ENCODE measurements at places on chromosomes 16 and 17.

DNA sequence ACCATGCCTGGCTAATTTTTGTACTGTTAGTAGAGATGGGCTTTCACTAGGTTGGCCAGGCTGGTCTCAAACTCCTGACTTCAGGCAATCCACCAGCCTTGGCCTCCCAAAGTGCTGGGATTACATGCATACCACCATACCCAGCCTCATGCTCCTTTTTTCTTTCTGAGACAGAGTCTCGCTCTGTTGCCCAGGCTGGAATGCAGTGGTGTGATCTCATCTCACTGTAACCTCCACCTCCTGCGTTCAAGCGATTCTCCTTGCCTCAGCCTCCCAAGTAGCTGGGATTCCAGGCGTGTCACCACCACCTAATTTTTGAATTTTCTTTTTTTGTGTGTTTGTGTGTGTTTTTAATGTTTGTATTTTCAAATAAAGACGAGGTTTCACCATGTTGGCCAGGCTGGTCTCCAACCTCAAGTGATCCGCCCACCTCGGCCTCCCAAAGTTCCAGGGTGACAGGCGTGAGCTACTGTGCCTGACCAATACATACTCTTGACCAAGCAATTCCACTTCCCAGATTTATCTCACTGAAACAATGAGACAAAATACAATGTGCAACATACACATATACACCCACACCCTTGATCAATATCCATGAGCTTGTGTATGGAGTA lies 5.0 kb downstream of the GRB2 start:
- no peak for DNase-seq

- peak; percentile 45 for DNase-seq
Measured at GRCh38 chr17:48456589-48456988, 26.6 kb upstream of the SKAP1 start.

DNA sequence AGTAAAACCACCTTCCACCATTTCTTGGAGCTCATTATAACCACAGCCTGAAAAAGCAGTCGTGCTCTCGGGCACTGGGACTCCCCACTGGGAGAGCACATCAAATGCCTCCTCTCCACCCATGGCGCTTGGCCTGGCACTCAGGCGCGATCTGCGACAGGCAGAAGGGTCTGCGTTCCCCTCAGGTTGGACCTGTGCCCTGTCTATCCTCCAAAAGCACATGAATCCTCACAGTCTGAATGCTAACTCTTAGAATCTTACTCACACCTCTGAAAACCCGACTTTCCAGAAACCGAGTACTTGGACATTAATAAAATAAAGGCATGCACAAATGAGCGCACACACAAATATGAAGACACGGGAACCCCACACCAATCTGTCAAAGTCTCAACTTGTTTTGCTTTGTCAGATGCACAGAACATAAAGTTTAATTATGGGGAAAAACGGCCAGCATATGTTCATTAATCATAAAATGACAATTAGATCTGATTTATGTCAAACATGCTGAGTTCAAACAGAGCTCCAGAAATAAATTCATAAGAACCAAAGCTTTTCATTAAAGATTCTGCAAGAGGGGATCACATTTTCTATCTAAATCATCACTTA lies 20.5 kb upstream of the FAAP100 start:
- DNase-seq: no peak

DNA sequence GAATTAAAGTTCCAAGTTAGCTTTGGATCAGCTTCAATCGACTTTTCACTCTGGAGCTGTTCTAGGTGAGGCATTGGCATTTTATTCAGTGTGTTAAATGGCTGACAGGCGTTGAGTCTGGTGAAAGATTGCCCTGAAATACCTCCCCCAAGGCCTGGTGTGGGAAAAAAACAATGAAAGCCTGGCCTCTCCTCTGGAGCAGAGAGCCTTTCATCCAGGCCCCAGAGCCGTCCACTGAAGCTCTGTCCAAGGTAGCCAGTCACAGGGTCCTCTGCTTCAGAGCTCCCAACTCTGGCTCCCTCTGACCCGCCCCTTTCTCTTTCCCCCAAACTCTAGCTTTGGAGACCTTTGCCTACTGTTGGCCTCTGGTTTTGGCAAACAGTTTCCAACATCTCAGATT lies 123.6 kb upstream of the CRHR1 start:
- DNase-seq: peak; percentile 79

DNA sequence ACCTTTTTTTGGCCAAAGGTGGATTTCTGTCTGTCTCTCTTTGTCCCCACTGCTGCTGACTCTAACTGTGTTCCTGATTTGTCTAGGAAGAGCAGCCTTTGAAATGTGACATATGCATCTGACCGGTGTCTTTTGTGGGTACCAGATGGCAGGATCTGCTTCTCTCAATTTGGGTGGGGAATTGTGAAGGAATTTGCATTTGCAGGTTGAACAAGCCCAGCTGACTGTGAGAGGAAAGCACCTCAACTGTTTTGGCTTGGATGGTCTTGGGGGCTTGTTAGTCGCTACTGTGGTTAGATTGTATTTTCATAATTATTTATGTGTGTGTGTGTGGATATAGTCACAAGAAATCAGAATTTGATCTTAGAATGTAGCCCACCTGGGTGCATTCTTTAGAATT lies 37.7 kb upstream of the LCMT1 start:
- DNase-seq: no peak

DNA sequence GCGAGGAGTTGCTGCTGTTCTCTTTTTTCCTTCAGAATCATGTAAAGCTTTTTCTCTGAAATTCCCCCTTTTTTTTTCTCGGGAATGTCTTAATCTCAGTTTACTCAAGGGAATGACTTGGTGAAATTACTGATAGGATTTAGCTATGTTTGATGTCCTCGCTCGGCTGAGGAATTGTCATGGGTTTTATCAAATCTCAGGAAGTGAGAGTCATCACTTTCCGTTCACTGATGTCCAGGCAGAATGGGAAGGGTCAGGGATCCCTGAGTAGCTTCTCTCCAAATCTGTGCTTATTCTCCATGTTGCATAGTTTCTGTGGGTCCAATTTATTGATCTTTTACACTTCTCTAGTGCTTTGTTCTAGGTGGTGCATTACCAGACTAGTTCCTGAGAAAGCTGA lies 6.3 kb downstream of the IGSF6 start:
- DNase-seq: no peak

GRCh38 chr16:28218109-28218508 lies 6.3 kb upstream of the XPO6 start:
- DNase-seq: peak; percentile 66

GRCh38 chr17:29140051-29140621 lies 40.1 kb downstream of the MYO18A start:
- DNase-seq: peak; percentile 59

DNA sequence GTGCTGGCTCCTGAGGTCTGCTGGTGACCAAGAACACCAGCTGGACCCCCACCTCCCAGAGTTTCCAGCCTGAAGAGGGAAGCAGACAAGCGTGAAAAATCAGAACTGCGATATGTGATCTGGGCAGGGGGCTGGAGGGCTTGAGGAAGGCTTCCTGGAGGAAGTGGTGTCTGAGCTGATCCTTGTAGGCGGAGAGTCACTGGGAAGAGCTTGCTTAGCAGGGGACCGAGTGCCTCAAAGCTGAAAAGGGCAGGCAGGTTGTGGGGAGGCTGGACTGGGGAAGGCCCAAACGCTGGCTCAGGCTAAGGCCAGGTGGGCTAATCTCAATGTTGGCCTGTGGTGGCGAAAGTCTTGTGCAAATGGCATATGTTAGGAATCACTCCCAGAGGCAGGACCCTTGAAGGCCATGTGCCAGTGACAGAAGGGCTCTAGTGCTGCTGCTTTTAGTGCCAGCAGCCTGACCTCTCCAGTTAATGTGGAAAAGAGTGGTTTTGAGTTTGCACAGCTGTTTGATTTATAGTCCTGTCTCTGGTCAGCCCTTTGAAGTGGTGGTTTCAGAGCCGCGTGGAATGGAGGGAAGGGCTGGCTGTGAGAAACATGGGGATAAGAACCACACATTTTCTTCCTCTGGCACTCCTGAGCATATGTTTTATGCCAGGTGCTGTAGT lies 85.3 kb upstream of the LGALS9 start:
- no peak for DNase-seq

DNA sequence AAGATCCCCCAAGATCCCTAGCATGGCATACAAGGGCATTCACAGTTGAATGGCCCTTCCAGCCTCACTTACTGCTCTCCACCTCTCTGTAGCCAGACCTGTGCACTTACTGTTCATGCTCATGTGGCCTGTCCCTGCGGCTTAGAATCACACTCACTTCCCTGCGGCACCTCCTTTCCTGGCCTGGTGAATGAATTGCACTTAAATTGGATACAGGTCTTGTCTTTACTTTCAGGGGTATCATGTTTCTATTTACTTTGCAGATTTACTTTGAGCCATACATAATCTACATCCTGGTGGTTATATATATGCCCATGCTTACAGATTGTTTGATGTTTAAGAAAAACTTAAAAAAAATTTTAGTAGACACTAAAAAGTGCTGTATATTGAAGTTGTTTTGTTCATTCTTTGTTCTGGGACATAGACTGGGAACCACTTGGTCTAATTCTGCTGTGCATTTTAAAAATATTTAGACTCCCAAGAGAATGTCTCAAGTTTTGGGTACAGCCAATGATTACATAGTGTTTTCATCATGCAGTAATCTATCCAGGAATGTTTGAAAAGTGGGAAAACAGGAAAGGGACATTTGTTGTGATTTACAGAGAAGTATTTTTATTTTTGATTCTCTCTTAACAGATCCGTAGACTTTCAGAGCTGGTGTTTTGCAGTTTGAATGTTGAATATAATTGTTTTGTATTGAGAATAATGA lies 63.9 kb downstream of the NUP88 start:
- no peak for DNase-seq

GRCh38 chr17:42514279-42514678 lies 21.8 kb upstream of the NAGLU start:
- no peak for DNase-seq

DNA sequence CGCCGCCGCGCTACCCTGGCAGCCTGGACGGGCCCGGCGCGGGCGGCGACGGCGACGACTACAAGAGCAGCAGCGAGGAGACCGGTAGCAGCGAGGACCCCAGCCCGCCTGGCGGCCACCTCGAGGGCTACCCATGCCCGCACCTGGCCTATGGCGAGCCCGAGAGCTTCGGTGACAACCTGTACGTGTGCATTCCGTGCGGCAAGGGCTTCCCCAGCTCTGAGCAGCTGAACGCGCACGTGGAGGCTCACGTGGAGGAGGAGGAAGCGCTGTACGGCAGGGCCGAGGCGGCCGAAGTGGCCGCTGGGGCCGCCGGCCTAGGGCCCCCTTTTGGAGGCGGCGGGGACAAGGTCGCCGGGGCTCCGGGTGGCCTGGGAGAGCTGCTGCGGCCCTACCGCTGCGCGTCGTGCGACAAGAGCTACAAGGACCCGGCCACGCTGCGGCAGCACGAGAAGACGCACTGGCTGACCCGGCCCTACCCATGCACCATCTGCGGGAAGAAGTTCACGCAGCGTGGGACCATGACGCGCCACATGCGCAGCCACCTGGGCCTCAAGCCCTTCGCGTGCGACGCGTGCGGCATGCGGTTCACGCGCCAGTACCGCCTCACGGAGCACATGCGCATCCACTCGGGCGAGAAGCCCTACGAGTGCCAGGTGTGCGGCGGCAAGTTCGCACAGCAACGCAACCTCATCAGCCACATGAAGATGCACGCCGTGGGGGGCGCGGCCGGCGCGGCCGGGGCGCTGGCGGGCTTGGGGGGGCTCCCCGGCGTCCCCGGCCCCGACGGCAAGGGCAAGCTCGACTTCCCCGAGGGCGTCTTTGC lies 3.1 kb downstream of the HIC1 start:
- DNase-seq: peak; percentile 46
